ENCODE measurements at places on chromosomes 5 and 9. TPM values are rescaled to one million over a fixed set of nuclear protein-coding genes. Genes with fewer than 3 reads are reported as not detected.

- H3K27me3 ChIP-seq: peaks cover 4% of the 10 kb centered on the region
- H3K4me1 ChIP-seq: peaks cover 6% of the 10 kb centered on the region
- DNase-seq: no peak
- H3K27ac ChIP-seq: no peak overlapping the region
- H3K4me3 ChIP-seq: no peak overlapping the region
- H3K36me3 ChIP-seq: peaks cover 5% of the 10 kb centered on the region
Measured at GRCh38 chr5:78841767-78842166, 143.3 kb downstream of the ARSB start.

DNA sequence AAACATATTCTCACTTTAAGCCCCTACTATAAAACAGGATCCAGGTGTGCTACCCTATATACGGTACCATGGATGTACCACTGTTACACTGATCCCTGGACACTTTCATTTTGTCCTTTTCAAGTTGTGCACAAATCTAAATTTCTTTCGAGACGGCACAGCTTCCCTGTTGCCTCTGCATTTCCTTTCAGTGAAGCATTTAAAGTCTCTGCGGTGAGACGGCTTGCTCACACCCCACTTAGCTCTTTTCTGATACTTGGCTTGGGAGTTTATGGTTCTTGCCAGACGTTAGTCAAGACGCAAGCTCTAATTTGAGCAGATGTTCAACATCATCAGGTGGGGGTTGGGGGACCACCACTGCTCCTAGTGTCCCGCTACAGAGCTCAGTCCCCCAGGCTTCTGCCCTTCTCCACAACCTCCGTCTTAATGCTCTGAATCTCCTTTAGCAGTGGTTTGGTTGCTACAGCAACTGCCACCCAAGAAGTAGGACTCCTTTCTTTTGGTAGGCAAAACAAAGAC is 15.8 kb downstream of the F2RL2 start:
- no peak overlapping the region for H3K4me3 ChIP-seq
- no peaks in the 10 kb centered on the region for H3K27me3 ChIP-seq
- peaks cover 17% of the 10 kb centered on the region for H3K4me1 ChIP-seq

DNA sequence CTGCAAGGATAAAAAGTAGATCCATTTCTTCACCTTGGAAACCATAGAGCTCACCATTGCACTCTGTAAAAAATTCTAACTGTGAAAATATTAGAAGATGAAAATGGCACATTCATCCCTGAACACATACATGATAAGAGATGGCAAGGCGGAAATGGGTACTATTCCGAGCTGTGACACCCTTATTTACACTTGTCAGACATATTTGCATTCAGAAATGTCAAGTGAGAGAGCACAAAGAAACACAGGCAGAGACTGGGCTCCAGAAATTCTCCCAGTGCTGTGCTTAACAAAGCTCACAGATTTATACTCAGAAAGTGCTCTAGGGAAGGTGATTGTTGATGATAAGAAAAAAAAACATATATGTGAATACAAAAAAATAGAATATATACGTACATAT is 170.3 kb upstream of the PUM3 start:
- no peak overlapping the region for H3K27ac ChIP-seq
- H3K27me3 ChIP-seq: no peaks in the 10 kb centered on the region
- DNase-seq: no peak
- no peak overlapping the region for H3K4me3 ChIP-seq
- peaks cover 11% of the 10 kb centered on the region for H3K4me1 ChIP-seq
- H3K36me3 ChIP-seq: no peaks in the 10 kb centered on the region

DNA sequence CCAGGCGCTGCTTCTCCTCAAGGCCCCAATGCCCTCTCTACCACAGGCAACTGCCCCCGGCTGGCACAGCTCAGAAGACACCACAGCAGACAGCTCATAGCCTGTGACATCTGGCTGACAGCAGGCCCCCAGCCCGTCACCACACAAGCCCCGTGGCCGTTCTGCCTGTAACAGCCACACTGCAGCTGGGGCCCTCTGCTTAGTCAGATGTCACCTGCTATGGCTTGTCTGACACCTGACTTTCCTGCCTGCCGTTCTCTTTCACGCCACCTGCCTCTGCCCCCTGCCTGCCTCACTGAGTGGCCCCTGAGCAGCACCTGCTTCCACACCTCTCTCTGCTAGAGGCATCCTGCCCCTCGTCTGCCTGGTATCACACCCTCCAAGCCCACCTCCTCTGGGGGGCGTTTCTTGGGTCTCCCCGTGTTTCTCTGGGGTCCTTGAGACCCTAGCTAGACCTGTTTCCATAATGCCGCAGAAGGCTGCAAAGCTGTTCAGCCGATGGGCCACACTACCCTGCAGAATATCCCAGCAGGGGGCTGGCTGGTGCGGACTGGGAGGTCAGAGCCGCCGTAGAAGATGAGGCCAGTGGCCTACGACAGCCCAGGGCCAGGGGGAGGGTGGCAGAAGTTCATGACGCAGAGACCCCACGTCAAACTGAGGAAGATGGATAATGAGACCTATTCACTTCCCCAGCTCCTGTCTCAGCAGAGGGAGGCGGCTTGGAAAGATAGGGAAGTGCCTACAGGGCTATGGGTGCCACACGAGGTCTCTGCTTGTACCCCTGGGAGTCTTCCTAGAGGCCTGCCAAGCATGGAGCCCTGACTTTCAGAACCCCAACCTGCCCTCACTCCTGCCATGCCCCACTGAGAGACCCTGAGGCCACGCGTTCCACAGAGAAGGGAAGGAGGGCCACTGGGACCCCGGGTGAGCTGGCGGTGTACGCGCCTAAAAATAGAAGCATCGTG is 95.1 kb downstream of the ZNF354C start:
- no peak for DNase-seq
- no peak overlapping the region for H3K27ac ChIP-seq
- peaks cover 6% of the 10 kb centered on the region for H3K27me3 ChIP-seq
- no peaks in the 10 kb centered on the region for H3K4me1 ChIP-seq

The SLC1A1 gene
- 2.2 TPM for total RNA-seq

DNA sequence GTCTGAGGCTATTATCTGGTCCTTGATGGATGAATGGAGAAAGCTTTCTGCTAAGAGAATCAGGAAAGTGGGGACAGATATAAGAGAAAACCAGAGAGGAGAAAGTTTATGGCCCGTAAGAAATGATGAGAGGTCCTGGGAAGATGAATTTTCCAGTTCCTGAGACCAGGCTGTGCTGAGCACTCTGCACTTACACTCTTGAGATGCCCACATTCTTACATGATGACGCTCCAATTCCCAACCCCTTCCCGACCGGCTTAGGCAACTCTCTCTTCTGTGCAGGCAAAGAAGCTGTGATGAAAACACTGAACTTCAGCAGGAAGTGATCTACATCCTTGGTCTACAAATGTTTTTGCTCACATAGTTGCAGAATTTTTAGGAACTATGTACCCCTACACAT is 417.0 kb downstream of the ARHGEF28 start:
- no peak for DNase-seq
- H3K4me1 ChIP-seq: peaks cover 13% of the 10 kb centered on the region
- H3K4me3 ChIP-seq: peak overlapping the region; percentile 0
- H3K36me3 ChIP-seq: no peaks in the 10 kb centered on the region

- peaks cover 27% of the 10 kb centered on the region for H3K4me1 ChIP-seq
- peaks cover 30% of the 10 kb centered on the region for H3K36me3 ChIP-seq
- no peak overlapping the region for H3K4me3 ChIP-seq
Measured at GRCh38 chr9:129968690-129969485, 74.1 kb downstream of the FNBP1 start.
